ENCODE measurements at places on chromosomes 2 and 18.

- DNase-seq = no peak
Observed at GRCh38 chr2:48504647-48505327, 25.2 kb upstream of the STON1 start.

DNA sequence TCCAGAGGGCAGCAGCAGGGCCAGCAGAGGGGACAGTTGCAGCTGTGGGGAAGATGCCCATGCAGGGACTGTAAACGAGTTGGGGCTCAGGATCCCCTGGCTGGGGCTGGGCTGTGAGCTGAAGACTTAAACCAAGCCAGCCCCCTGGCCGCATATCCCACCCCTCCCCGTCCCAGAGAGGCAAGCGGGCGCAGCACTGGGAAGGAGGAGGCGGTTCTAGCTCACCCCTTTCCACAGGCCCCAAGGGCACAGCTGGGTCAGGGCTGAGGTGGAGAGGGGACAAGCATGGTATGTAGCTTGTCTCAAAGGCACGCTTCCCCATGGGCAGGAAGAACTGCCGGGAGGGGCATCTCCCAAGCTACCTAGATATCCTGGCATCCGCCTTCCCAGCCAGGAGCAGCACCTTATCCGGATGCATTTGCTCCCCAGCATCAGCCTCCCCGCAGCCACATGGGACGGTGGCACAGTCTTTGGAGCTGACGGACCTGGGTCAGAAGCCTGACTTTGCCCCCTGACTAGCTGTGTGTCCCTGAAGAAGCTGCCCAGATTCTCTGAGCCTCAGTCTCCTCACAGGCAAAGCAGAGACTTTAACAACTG, 75.9 kb downstream of the TFCP2L1 start:
- DNase-seq = no peak

DNA sequence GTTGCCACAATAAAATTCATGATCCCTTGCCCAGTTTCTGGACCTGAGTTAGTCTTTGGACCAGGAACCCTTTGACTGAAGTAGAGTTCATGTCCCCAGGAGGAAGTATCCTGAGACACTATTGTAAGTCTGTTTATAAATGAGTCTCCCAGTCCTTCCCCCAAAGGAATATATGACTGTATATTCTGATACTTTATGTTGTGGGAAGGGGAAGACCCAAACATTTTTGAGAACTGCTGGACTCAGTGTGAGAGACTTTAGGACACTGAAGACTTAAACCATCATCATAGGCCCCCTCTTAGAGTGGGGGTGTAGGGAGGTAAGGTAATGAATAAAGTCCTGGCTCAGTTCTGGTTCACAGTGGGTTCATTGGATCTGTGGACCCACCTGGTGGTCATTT, 28.6 kb upstream of the CXCR4 start:
- DNase-seq = no peak

DNA sequence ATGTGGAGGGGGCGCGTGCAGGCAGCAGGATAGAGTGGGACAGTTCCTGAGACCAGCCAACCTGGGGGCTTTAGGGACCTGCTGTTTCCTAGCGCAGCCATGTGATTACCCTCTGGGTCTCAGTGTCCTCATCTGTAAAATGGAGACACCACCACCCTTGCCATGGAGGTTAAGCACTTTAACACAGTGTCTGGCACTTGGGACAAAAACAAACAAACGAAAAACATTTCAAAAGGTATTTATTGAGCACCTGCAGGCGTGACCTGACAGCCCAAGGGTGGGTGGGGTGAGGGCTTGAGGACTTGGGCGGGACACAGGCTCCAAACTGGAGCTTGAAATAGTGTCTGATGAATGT, 4.6 kb upstream of the CTDSP1 start:
- DNase-seq = no peak

GRCh38 chr2:134669731-134670669, 48.8 kb downstream of the TMEM163 start:
- peak; percentile 76 for DNase-seq

- DNase-seq = no peak
Observed at GRCh38 chr2:113720167-113720566, 36.3 kb downstream of the SLC35F5 start.

DNA sequence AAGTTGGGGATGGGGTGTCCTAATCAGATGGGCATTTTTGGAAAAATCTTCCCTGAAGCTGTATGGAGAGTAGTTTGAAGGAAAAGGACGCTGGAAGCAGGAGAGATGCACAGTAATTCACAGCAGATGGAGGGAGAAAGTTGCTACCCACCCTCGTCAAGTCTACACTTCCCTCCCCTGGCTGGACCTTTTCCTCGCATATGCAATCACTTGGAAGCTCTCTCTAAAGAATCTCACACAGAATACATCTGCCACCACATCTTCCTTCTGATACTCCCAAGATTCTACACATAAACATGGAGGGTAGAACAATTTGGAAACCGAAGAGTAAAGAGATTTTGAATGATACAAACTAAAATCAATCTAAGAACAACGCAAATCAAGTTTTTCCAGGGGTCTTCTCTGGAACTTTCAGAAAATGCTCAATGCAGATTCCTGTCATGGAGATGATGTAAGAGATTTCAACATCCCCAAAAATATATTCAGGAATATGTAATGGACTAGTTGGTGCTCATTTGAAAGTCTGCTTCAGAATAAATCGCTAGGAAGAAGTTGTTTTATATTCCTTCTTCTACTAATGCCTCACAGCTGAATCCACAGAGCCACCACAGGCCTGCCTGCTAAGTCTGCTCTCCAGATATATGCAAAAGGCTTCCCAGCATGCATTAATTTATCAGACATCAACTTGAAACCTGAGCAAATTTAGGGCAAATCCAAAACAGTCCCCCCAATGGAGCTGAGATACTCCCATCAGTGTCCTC, 291.5 kb downstream of the LRATD1 start:
- DNase-seq = no peak

GRCh38 chr2:43924463-43924862, 71.3 kb downstream of the LRPPRC start:
- no peak for DNase-seq

DNA sequence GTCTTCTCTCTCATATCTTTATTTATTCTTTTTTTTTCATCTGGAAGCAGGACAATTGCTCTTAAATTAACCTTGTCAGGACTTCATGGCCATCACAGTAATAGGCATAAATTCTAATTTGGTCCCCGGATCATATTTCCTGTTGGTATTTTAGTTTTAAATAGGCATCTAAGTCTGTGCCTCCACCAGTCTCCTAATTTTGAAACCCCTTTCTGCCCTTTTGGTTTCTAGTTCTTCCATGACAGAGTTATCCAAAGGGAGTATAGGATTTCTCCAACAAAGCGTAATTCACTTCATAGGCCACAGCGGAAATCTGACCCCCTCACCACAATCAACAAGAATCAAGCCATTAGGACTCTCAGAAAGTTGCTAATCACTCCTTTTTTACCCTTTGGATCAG, 3.8 kb downstream of the EPHA4 start:
- DNase-seq = no peak

- DNase-seq = no peak
Observed at GRCh38 chr18:33600846-33601245, 22.8 kb downstream of the ASXL3 start.

DNA sequence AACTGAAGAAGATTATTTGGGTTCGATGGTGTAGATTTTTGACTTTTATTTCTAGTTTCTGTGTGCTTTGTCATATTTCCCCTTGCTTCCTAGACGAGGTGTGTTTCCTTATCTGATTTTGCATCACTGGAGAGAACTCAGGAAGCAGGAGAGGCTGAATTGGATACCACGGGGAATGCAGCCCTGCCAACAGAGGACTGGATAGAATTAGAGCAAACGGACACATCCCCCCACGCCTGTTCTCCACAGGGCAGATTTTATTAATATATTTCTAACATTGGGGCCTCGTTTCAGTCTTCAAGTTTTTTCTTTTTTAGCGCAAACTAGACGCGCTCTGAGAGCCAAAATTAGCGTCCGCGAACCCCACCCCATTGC, 678 bp upstream of the VAPA start:
- no peak for DNase-seq

DNA sequence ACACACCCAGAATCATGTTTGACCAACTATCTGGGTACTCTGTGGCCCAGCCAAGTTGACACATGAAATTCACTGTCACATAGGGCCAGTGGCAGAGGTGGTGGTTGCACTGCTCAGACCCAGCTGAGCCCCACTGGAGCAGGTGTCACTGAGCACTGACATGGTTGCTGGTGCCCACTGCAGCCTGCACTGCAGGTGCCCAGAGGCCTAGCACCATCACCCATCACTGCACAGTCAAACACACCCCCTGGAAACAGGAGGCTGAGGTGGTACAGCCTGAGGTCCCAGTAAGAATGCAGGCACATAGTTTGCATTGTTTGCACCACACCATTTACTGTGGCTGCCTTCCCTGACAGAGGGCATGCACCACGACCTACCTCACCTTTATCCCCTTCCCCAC, 278.7 kb upstream of the MGAT5 start:
- no peak for DNase-seq

- DNase-seq = no peak
Observed at GRCh38 chr2:134149904-134150303, 104.0 kb upstream of the MGAT5 start.

DNA sequence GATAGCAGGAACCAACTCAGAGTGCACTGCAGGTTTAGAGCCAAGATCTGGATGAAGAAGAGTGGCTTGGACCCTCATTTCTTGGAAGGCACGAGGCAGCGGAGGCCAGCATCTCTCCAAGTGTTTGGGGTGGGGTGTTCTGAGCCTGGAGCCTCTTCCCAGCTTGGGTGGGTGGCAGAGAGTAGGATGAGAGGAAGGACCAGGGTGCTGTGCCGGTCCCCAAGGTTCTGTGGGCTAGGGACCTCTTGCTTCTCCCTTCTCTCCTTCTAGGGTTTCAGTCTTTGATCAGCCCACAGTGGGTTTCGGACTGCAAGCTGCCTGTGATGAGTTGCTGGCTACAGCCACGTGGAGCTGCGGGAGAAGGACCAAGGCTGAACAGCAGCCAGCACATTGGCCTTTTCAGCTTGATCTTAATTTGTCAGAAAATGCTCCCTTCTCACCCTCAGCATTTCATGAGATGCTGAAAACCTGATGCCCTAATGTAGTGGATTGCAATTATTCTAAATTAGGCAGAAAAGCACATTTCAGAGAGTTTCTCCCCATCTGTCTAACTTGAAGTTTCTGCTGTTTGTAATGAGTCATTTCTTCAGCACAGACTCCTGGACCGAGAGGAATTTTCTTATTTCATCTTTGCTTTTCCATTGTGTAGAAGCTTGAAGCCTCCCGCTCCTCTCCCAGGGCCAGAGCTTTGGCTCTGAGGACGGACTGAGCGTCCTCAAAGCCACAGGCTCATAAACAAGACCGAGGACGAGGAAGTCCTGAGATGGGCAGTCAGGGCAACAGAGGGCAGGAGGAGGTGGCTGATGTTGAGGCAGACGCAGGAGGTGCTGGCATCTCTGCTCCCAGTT, 99.1 kb upstream of the HDAC4 start:
- DNase-seq = no peak

- peak; percentile 69 for DNase-seq
Observed at GRCh38 chr2:36785179-36785795, 88.8 kb downstream of the VIT start.

- no peak for DNase-seq
Observed at GRCh38 chr18:74613381-74613780, 15.7 kb downstream of the ZNF407 start.

DNA sequence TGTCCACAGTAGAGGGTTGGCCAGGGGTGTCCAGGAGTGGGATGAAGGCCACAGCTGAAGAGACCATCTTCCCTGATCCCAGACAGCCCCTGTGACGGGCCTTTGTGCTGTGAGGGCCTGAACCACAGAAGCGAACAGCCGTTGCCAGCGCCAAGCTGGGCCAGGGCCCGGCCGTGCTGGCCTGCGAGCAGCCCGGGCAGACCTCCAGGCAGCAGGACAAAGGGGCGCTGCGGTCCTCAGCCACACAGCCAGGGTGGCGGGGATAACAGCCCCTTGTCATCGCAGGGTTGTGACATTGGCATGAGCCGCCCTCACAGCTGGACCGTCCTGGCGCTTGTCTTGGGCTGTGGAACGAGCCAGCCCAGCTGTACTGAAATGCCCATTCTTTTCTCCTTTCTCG, 161.1 kb downstream of the FAM210A start:
- no peak for DNase-seq

DNA sequence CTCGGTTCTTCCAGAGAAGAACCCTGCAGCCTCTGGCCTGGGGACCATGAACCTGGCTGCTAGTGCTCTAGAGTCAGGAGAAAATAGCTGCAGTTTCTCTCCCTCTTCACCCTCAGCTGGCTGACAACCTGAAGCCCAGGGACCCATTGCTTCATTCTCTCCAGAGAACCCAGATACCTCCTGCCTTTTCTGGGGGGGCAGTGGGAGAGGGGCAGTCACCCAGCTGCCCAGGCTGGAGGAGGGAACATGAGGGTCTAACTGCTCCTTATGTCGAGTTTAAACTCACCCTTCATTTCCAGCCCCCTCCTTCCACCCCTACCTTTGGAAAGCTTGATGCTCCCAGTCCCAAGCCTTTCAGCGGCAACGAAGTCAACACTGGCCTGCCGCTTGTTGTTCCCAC, 7.6 kb upstream of the ZFAND2B start:
- no peak for DNase-seq

DNA sequence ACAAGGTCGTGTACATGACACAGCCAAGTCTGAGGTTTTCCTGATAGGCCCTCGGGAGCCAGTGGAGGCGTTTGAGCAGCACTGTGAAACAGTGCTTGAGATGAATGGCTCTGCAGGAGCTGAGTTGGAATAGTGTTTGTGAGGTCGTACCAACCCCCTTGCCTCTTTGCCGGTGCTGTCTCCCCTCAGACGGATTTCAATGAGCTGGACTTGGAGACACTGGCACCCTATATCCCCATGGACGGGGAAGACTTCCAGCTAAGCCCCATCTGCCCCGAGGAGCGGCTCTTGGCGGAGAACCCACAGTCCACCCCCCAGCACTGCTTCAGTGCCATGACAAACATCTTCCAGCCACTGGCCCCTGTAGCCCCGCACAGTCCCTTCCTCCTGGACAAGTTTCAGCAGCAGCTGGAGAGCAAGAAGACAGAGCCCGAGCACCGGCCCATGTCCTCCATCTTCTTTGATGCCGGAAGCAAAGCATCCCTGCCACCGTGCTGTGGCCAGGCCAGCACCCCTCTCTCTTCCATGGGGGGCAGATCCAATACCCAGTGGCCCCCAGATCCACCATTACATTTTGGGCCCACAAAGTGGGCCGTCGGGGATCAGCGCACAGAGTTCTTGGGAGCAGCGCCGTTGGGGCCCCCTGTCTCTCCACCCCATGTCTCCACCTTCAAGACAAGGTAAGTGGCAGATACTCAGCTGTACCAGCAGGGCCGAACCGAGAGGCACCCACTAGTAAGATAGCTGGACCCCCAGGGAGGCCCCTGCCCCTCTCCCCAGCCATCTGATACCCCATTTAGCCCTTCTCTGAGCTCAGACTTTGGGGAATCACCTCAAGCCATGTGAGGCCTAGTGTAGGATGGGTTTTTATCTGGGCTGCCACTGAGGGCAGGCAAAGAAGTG, 83.1 kb downstream of the EPAS1 start:
- no peak for DNase-seq

All from activated T-cell treated with anti-CD3 and anti-CD28 coated beads, Interleukin-2, amount 50 U/mL, for 1 hour (primary cell).